Stimulated activated CD4-positive, alpha-beta T cell treated with anti-CD3 and anti-CD28 coated beads, TNF-alpha, amount 100 ng/mL, for 24 hours (primary cell): ENCODE measurements at places on chromosomes 11 and 22.

DNA sequence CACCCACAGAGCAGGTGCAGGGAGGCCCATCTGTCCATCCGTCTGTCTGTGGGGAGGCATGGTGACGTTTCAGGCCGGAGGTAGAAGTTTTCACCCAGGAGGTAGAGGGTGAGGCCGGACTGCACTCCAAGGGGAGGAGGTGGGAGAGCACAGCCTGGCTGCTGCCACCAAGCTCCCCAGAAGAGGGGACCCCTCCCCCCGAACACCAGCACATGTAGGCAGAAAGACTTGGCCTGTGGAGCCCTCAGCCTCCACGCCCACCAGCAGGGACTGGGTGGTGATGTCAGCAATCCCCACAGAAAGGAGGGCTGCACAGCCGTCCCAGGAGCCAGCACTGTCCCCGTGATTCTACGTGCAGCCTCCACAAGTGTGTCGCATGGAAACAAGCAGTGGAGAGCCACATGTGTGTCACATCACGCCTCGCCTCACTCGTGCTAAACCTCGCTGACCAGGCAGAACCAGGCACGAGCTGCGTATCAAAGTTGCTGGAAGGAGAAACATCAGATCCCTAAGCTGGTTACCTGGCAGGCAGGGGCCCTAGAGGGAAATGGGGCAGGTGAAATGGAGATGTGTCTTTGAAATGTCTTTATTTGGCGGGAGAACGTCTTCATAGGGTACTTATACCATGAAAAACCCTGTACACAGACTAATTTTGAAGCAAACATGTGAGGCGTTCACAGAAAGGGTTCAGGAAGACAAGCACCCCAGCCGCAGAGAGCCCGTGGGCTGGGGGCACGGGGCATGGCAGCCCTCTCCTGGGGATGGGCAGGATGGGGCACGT, 49.1 kb downstream of the CDKN1C start:
- DNase-seq: no peak

DNA sequence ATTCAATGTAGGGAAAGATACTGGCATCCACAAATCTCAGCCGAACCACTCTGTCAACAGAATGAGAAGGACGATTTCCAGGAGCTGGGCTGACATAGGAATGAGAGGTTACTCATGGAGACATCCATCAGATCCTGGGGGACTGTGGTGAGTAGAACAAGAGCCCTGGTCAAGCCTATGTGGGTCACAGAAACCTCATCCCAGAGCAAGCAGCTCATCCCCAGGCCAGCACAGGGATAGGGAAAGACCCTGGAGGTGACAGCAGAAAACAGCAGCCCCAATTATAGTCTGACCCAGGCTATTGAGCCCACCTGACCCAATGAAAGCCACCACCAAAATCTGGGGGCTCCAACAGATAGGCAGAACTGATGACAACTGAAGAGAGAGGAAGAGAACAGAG, 128.0 kb upstream of the SERPIND1 start:
- DNase-seq: no peak

- DNase-seq: no peak
Measured at GRCh38 chr11:35332524-35332923, 86.8 kb downstream of the SLC1A2 start.

DNA sequence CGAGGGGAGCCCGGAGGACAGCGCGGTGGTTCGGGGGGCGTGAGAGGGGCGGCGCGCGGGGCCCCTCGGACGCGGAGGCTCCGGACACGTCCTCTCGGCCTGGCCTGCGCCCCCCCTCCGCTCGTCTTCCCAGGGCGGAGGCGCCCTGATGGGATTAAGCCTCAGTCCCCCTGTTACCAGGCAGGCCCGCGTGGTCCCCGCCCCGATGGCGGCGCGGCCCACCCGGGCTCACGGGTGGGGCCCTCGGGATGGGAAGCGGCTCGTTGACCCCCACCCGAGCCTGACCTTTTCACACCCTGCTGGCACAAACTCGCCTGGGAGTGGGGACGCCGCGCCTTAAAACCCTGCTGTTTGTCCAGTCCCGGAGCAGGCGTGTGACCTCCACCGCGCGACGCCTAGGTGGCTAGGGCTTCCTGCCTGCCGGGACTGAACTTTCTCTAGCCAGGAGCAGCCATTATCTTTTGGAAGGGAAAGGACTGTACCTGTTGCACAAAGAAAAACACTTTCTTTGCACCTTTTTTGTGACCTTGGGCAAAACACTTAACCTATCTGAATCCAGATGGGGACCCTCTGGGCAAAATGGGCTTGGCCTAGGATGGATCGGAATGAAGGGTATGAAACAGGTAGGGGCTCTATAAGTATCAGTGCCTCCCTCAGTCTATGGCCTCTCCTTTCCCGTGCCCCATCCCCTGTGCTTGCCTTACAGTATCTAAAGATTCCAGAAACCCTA, 1.0 kb downstream of the KIAA1671 start:
- DNase-seq: no peak

- DNase-seq: no peak
Measured at GRCh38 chr22:24752088-24752623, 22.4 kb downstream of the PIWIL3 start.

- no peak for DNase-seq
Measured at GRCh38 chr11:34787895-34788294, 128.3 kb downstream of the APIP start.

- no peak for DNase-seq
Measured at GRCh38 chr11:123384116-123384515, 46.0 kb upstream of the GRAMD1B start.

GRCh38 chr11:11909727-11910126, 68.0 kb downstream of the USP47 start:
- no peak for DNase-seq

- no peak for DNase-seq
Measured at GRCh38 chr11:114087025-114087424, 27.5 kb downstream of the ZBTB16 start.

DNA sequence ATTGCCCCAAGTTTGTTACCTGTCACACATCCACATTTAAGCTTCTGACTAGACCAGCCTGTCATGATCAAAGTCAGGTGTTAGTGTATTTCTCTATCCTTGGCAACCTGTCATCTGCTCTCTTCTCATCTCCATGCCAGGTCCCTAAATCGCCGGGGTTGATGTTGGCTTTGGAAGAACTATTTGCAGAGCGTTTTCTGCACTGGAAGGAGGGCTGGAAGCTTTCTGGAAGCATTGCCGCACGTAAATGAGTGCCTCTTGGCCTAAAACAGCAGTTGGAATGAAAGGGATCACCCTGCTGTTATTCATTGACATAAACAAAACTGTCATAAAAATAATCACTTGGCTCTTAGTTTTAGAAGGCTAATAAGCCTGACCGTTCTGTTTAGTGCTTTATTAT, 1.4 kb downstream of the TTC12 start:
- DNase-seq: no peak

DNA sequence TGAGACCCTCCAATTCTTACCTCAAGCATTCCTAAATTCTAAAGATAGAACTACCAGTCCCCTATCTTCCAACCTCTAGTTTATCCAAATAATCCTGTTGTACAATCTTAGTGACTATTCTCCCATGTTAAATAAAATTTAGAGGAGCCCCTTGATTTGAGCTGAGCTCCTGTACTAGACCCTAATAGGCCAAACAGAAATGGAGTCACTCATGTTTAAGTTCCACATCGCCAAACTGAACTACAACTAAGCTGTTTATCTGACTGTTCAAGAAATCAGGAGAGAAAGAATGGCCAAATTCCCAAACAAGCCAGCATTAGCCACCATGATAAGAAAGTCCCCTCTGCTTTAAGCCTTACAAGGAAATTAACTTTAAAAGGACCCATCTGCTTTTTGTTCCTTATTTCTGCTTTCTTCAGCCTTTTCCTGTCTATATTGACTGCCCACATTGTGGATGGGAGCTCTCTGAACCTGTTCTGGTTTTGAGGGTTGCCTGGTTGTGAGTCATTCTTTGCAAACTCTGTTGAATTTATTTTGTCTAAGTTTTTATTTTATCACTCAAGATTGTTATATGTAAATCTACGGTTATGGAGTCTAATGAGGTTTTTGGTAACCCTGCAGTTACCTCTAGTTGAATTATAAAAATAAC, 90.4 kb downstream of the TTC28 start:
- DNase-seq: no peak

- DNase-seq: no peak
Measured at GRCh38 chr11:58977470-58977869, 38.2 kb downstream of the GLYATL1 start.

DNA sequence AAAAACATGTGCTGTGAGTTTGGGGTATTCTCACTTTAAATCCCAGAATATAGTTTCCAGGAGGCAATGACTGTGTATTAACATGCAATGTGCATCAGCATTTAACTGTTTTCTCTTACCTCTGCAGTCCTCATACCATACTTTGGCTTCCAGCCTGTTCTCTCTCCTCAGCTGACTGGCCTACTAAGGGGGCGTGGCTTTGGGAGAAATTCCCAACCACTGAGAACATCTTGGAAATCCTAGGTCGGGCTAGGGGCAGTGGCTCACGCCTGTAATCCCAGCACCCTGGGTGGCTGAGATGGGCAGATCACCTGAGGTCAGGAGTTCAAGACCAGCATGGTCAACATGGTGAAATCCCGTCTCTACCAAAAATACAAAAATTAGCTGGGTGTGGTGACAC, 13.5 kb upstream of the ZC3H12C start:
- DNase-seq: no peak

DNA sequence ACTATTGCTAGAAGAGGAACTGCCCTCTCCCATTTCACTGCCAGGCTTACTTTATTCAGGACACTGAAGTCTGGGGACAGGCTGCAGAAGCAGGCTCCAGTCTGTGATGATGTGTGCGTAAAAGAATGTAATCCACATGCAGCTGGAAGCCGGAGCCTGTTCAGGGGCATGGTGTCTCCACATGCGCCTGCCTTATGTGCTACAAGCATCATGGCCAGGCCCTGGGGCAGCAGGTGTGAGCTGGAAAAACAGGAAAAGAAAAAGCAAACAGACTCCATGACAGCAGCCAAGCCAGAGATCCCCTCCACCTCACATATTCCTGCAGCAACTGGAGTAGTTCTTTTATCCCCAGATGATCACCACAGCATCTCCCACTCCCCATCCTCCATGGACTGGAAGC, 33.4 kb downstream of the ARFGAP2 start:
- no peak for DNase-seq

GRCh38 chr22:50674606-50675552, 2.3 kb downstream of the SHANK3 start:
- no peak for DNase-seq

GRCh38 chr22:39311592-39312400, 7.6 kb downstream of the RPL3 start:
- DNase-seq: no peak

DNA sequence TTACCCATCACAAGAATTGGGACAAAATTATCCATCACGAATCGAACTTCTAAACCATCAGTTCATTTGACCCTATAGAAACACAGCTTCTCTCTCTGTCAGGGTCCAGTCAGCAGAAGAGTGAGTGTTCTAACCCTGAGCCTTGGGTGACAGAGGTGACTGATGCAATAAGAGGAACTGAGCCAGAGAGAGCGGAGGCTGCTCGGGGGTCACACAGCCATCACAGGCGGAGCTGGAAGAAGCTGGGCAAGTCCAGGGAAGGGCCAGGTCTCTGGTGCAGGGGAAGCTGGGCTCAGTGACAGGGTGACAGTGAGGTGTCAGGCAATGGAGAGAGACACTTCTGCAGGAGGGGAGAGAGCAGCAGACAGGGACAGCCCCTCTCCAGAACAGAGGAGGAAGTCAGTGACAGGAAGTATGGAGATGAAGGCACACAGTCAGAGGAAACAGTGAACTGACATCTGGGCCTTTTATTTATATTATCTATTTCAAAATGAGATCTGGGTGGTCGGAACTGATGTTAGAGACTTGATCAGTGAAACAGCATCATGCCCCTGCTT, 184.0 kb upstream of the TBCEL start:
- no peak for DNase-seq

DNA sequence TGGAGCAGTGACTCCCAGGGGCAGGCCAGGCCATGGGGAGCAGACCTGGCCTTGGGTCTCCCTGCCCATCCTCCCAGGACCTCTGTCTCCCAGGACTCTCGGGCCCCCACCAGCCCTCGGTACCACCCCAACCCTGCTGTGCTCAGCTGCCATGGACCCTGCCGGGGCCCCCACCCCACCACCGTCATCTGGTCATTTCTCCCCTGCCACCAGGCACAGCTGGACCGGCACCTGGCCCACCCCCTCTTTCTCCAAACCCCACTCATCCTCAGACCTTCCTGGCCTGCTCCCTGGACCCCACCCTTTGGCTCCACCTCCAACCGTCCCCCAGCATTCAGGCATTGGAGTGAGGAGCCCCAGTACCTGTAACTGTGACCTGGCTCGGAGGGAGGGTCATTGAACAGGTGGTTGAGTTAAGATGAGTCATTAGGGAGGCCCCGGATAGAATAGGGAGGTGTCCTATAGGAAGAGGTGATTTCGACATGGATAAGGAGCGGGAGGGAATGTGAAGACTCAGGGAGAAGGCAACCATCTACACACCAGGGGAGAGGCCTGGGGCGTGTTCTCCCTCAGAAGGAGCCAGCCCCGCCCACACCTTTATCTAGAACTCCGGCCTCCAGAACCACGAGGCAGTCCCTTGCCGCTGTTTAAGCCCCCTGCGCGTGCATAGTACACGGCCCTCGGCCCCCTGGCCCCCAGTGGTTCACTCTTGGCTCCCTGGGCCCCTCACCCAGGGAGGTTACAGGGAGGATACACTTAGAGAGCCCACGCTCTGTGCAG, 1395.9 kb downstream of the BRD1 start:
- no peak for DNase-seq

GRCh38 chr11:122421702-122422101, 233.8 kb upstream of the UBASH3B start:
- no peak for DNase-seq
